ENCODE measurements at places on chromosomes 13 and 19.

DNA sequence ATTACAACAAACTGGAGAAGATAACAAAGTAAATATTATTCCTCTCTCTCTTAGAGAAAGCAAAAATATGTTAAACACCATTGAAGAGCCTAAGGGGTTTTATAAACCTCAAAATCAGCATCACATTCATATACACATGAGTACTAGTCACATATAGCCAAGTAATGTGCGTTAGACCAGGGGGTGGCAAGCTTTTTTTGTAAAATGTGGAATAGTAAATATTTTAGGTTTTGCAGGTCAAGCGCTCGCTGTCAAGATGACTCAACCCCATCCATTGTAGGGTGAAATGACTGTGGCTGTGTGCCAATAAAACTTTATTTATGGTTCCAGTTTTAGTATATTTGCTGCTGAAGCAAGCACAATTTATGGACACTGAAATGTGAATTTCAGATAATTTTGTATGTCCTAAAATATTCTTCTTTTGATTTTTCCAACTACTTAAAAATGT, 21.7 kb downstream of the RFX2 start:
- no peak for DNase-seq

DNA sequence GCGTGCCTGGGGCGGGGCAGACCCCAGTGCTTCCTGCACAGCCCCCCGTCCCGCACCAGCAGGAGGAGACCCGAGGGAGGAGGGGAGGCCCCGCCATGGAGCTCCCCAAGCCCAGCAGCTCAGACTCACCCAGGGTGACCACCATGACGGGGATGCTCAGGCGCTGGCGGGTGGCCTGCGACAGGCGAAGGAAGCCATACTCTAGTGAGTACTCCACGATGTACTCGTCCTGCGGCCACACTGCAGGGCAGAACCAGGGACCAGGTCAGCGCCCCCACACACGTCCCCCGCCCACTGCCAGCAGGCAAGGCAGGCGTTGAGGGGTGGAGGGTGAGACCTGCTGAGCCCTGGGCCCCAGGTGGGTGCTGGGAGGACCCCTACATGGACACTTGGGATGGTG, 8.6 kb downstream of the TMEM259 start:
- no peak for DNase-seq

DNA sequence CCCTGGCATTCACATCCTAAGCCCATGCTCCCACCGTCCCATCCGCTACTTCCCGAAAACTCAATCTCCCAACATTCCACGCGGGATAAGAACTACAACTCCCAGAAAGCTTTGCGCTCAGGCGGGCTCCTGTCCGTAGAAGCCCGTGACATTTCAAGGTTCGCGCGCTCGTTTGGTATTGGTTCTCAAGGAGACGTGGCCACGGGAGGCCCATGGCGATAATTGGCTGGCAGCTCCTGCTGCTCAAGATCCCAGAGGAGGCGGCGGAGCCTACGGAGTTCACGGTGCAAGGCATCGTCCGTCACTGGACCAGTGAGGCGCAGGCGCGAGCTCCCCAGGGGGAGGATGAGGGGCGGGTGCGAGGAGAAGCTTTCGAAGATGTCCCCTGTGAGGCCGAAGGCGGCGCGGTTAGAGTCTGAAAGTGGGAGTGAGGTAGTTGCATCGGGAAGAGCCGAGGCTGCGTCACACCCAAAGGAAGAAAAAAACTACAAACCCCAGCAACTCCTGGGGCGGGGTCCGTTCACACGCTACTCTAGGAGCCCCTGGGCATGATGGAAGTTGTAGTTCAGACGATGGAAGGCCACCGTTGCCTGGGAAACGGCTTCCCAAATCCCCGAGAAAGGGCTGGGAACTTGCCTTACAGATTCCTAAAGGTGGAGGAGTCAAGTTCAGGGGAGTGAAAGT, 1.2 kb upstream of the MAMSTR start:
- peak; percentile 95 for DNase-seq

DNA sequence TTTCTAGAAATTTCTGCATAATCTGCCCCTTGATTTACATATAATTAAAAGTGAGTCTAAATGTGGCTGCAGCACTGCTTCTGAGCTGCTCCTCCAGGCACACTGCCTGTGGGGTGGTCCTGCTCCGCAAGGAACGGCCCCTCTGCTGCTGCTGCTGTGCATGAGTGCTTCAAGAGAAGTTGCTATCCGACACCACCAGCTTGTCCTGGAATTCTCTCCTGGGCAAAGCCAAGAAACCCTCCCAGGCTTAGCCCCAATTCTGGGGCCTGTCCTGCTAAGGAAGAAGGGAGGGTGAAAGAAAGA, 7.5 kb upstream of the PDCD5 start:
- DNase-seq, result no peak

DNA sequence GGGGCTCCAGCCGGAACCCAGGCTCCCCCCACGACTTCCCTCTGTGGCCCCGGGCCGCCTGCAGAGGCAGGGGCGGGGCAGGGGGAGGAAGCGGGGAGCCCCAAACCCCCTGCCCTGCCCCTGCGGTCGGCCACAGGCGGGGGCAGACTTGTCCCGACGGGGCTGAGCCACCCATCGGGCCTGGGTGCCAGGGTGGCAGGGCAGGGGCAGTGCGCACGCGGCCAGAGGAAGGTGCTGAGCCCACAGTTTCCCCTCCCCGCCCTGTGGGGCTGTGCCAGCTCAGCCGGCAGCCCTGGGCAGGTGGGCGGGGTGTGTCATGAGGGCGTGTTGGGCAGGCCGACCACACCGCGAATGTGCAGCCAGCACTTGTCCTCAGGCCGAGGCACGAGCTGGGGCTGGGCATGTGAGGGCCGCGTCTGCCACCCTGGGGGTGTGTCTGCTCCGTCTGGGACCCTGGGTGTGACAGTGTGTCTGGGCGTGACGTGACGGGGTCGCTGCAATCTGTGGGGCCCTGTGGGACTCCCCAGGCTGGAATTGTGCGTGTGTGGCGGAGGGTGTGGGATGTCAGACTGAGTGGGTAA, 17.7 kb downstream of the CCDC97 start:
- DNase-seq, result peak; percentile 91

GRCh38 chr13:109652531-109652930, 133.9 kb downstream of the IRS2 start:
- no peak for DNase-seq

DNA sequence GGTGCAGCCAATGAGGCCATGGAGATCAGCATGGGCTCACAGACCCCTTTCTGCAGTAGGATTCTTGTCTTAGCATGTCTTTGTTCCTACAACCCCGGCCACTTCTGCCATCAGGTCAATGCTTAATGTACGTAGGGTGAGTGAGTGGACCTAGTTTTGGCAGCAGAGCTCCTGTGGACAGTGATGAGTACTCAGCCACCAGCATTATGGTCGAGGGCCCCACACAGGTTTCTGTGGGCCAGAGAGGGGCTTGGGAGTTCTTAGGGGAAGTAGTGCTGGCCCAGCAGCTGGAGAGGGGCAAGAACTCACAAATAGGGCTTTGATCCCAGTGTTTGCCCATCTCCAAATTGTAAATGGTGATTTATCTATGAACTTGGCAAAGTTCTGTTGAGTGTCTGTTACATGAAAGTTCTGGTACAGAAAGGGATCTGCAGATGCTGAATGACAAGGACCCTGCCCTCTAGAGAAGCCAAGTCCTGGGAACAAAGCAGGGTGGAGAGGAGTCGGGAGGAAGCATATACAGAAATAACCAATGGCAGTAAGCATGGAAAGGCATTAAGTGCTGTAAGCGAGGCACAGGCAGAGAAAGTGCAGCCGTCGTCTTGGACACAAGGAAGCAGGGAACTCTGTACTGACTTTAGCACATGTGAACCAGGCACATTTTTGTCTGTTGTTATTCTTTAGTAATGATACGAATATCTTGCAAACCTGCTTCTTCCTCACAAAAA, 185.1 kb downstream of the MTUS2 start:
- DNase-seq, result no peak

GRCh38 chr19:50046649-50047503, 21.1 kb downstream of the ZNF473 start:
- peak; percentile 29 for DNase-seq

- DNase-seq, result no peak
Observed at GRCh38 chr13:31328549-31329235, 128.9 kb downstream of the B3GLCT start.

GRCh38 chr13:85241060-85241459, 558.2 kb downstream of the SLITRK6 start:
- DNase-seq, result no peak

Measured in CD4-positive, alpha-beta T cell treated with Interferon gamma for 1 hour (primary cell).